ENCODE measurements at places on chromosomes 3 and 15. TPM values are rescaled to one million over a fixed set of nuclear protein-coding genes. Genes with fewer than 3 reads are reported as not detected.

The SPTBN5 gene
- polyA plus RNA-seq, result 0.31 TPM

The HESX1 gene
- 55.6 TPM for polyA plus RNA-seq

The APEH gene
- polyA plus RNA-seq, result 178 TPM

The COPS2 gene
- polyA plus RNA-seq, result 38.7 TPM

The CKMT1B gene
- 41.2 TPM for polyA plus RNA-seq
